ENCODE measurements at places on chromosomes 16 and 17.

- peak; percentile 81 for DNase-seq
Observed at GRCh38 chr17:2068031-2068518, 13.2 kb downstream of the HIC1 start.

DNA sequence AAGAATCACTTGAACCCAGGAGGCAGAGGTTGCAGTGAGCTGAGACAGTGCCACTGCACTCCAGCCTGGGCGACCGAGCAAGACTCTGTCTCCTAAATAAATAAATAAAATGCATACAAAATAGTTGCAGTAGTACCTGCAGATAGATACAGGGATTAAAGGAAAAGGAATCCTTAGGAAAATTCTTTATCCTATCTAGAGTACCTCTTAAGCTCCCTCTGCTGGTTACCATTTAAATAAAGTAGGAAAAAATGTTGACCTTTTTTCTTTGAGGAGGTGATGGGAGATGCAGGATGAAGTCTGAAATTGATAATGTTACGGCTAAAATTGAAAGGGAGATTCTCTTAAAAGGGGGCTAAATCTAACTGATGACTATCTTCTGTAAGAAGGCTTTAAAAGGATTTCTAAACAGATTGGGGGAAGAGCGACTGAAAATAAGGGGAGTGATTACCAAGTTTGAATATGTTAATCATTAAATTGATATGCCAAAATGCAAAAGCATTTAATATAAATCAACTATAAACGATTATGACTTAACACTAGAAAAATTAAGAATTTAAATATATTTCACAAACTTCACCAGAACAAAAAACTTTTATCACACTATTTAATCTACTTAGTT is 29.4 kb downstream of the C16orf87 start:
- DNase-seq, result no peak

GRCh38 chr16:23195366-23195978 is 12.9 kb downstream of the SCNN1G start:
- DNase-seq, result no peak

- peak; percentile 19 for DNase-seq
Observed at GRCh38 chr16:51119556-51119955, 31.5 kb downstream of the SALL1 start.

- DNase-seq, result no peak
Observed at GRCh38 chr17:40108970-40109824, 8.8 kb upstream of the NR1D1 start.

DNA sequence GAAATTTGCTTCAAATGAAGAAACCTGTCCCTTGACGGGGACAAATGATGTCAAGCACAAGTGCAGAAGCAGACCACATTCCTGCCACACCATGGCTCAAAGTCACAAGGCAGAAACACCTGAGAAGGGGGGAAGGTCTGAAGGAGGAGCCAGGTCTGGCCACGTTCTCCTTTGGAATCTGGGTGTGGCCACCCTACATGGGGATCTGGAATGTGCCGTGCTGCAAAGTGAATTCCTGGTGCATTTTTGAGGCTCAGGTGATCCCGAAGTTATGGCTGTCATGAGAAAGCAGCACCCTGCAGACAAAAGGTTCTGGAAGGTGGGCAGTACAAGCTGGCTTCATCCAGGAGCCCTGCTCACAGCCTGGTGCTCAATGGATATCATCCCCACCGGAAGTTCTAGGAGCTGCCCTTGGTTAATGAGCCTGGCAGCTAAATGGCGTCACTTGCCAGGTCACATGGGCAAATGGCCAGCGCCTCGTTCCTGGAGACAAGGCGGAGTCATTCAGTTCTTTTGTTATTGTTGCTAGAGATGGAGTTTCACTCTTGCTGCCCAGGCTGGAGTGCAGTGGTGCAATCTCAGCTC is 20.1 kb upstream of the ADCY9 start:
- DNase-seq, result peak; percentile 54

GRCh38 chr16:9199311-9199710 is 107.9 kb downstream of the HAPSTR1 start:
- DNase-seq, result peak; percentile 46

- no peak for DNase-seq
Observed at GRCh38 chr17:66255527-66255971, 26.3 kb upstream of the APOH start.

DNA sequence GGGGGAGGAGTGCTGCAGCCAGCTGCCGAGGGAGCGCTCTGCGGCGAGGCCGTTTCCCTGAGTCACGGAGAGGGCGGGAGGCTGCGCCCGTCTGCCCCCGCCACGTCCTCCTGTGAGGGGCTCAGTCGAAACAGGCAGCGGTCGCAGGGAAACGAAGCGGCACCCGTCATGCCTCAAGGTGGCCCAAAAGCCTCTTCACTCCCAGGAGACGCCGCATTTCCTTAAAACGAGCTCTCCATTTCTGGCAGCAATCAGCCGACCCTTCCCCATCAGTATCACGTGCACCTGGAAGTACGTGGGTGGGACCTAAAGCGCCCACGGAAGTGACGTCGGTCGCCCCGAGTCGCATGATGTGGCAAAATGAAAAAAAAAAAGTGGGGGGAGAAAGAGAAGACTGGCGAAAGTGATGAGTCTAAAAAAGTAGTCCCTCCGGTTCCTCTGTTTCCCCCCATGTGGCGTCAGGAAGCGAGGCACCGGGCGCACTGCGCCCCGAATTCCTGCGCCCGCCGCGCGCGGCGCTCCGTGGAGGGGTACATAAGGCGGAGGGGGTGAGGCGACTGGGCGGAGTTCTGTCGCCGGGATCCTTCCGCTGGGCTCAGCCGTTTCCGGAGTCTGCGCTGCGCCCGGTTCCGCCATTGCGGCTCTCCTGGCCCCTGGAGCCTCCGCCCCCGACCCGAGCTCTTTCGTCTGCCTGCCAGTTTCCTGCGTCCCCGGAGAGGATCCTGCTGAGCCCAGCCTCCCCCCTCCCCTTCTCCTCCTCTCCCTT is at the start of gene CLTC:
Gene CLTC, plus strand, starts transcription at position 598 of the 766 bp plus-strand sequence. CDS start 237 bp downstream, outside the sequence.
- peak; percentile 94 for DNase-seq

DNA sequence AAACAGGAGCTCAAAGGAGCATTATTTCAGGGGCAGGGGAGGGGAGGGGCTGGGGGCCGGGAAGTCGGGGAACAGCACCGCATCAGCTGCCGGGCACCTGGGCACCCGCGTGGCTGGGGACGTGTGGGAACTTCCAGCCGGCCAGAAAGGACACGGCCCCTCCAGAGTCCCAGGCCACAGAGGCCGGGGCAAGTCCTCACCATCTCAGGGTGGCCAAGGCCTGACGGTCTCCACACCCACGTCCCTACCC is 1.1 kb downstream of the PGAP6 start:
- DNase-seq, result no peak

Data from Daoy (cell line).